ENCODE measurements at places on chromosomes 1 and 21. TPM values are rescaled to one million over a fixed set of nuclear protein-coding genes. Genes with fewer than 3 reads are reported as not detected.
A peak's percentile ranks its signal among the peaks of the same experiment; 100 is the strongest.

The GPR37L1 gene
- not detected for total RNA-seq

DNA sequence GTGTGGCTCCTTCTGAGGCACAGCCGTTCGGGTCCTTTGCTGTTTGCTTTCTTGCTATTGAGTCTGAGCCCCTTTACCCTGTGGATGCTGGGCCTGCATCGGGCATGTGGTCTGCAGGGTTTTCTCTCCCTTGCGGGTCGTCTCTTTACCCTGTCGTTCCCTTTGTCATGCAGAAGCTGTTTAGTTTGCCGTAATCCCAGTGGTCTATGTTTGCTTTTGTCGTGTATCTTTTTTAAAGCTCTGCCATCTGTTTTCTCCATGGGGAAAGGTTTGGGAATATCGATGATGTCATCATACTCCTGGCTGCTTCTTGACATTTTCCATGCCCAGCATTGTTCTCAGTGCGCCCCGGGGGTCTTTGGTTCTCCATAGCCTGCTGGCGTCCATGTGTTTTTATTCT is 68.2 kb downstream of the AGPAT3 start:
- H3K27ac ChIP-seq: no peak overlapping the region
- H3K4me1 ChIP-seq: no peaks in the 10 kb centered on the region
- no peak overlapping the region for H3K4me3 ChIP-seq

DNA sequence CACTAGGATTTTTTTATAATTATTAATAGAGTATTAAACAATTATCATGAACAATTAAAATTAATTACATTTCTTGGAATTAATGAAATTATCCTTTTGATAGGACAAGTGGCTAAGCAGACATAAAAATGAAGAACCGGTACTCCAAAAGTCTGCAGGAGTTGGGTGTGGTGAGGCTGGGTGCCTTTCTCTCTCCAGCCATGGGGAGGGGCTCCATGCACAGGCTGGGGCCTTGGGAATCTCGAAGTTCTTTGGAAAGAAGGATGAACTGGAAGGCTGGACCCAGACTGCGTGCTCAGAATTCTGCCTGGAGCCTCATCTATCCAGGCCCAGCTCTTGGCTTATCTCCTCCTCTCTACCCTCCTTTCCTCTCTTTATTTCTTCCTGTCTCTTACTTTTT is 94.1 kb downstream of the ACTL8 start:
- no peaks in the 10 kb centered on the region for H3K36me3 ChIP-seq
- no peak overlapping the region for H3K27ac ChIP-seq
- H3K4me1 ChIP-seq: no peaks in the 10 kb centered on the region

- no peak for DNase-seq
- no peaks in the 10 kb centered on the region for H3K36me3 ChIP-seq
- H3K4me1 ChIP-seq: peaks cover 9% of the 10 kb centered on the region
Observed at GRCh38 chr1:116586741-116587143, 15.9 kb upstream of the CD58 start.

DNA sequence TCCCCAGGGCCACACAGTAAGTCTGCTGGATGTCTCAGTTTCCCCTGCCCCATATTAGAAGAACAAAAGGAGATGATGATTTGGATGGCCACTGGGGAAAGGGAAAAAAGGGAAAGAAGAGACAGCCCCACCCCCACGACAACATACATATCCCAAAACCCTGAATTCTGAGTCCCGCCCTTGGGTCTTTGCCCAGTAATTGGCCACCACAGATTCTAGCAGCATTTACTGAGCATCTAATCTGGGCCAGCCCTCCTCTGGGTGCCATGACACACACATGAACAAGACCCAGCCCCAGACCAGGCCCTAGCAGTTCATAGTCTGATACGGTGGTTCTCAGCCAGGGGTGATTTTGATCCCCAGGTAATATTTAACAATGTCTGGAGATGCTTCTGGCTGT is 5.2 kb upstream of the TTC4 start:
- no peak overlapping the region for H3K4me3 ChIP-seq
- no peaks in the 10 kb centered on the region for H3K36me3 ChIP-seq
- H3K4me1 ChIP-seq: peaks cover 10% of the 10 kb centered on the region
- no peak overlapping the region for H3K27ac ChIP-seq

DNA sequence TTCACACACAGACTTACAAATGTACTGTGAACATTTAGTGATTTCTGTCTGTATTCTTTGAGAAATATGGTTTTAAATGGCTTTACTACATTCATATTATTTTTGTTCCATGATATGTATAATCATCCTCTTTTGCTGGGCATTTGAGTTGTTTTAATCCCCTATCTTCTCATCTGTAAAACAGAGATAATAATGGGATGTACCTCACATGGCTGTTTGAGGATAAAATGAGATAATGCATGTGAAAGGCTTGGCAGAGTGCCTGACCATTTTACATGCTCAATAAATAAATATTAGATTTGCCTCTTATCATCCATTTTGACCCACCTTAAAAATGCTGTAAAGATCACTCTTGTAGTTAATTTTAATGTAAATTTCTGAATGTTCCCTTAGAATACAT is 197.2 kb downstream of the C1orf94 start:
- peaks cover 3% of the 10 kb centered on the region for H3K27me3 ChIP-seq
- DNase-seq: no peak
- H3K4me3 ChIP-seq: no peak overlapping the region
- H3K36me3 ChIP-seq: peaks cover 5% of the 10 kb centered on the region
- H3K27ac ChIP-seq: no peak overlapping the region

The PAPPA2 gene
- total RNA-seq: 1.1 TPM

GRCh38 chr1:14466006-14466405 is 132.5 kb upstream of the KAZN start:
- no peaks in the 10 kb centered on the region for H3K27me3 ChIP-seq
- H3K4me3 ChIP-seq: no peak overlapping the region
- no peaks in the 10 kb centered on the region for H3K4me1 ChIP-seq
- H3K27ac ChIP-seq: no peak overlapping the region
- no peak for DNase-seq

DNA sequence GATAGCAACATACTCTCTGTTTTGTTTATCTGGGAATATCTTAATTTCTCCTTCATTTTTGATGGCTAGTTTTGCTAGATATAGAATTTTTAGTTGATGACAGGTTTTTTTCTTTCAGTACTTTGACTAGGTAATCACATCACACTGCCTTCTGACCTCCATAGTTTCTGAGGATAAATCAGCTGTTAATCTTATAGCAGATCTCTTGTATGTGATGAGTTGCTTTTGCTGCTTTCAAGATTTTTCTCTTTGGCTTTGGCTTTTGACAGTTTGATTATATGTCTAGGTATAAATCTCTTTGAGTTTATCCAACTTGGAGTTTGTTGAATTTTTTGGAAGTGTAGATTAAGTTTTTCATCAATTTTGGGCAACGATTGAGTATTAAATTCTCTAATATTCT is 142.6 kb downstream of the ZNF644 start:
- H3K27me3 ChIP-seq: no peaks in the 10 kb centered on the region
- no peak overlapping the region for H3K27ac ChIP-seq
- H3K4me3 ChIP-seq: no peak overlapping the region
- DNase-seq: no peak

The NPR1 gene
- total RNA-seq: not detected

GRCh38 chr1:85316321-85316720 is 39.9 kb upstream of the BCL10 start:
- H3K4me1 ChIP-seq: peaks cover 99% of the 10 kb centered on the region
- H3K27ac ChIP-seq: peak overlapping the region; percentile 93
- peaks cover 76% of the 10 kb centered on the region for H3K36me3 ChIP-seq
- no peak for DNase-seq

- peaks cover 6% of the 10 kb centered on the region for H3K4me1 ChIP-seq
- no peak overlapping the region for H3K27ac ChIP-seq
- no peak for DNase-seq
- H3K4me3 ChIP-seq: no peak overlapping the region
- H3K27me3 ChIP-seq: no peaks in the 10 kb centered on the region
Observed at GRCh38 chr1:53279296-53280200, 41.2 kb upstream of the MAGOH start.

DNA sequence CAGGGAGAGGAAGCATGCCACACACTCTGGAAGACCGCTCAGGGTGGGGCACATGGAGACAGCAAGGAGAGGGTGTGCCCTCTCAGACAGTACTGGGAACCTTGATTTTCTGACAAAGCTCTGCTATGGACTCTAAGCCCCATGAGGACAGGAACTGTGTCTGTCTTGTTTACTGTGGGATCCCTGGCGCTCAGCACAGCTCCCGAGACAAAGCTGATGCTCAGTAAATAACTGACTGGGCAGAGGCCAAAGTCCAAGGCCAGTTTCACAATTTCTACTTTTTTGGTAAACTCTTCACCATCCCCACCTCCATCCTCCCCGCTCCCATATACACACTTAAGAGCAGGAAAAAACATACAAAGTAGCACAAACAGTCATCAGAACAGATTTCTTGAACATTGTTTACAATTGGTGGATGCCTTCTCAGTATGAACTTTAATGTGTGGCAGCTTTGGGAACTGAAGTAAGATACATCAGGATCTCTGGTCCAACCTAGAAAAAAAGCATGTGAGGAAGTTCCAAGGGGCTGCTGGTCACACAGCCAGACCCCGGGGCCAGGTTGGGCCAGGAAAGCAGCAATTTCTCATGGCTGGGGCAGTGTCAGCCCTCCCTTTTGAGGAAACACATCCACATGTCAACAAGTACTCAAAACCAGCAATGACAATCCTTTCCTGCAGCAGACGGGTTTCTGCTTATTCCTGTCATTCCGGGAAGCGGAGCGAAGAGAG is 5.6 kb upstream of the AHCYL1 start:
- no peak for DNase-seq
- H3K36me3 ChIP-seq: peaks cover 13% of the 10 kb centered on the region
- peaks cover 5% of the 10 kb centered on the region for H3K27me3 ChIP-seq

DNA sequence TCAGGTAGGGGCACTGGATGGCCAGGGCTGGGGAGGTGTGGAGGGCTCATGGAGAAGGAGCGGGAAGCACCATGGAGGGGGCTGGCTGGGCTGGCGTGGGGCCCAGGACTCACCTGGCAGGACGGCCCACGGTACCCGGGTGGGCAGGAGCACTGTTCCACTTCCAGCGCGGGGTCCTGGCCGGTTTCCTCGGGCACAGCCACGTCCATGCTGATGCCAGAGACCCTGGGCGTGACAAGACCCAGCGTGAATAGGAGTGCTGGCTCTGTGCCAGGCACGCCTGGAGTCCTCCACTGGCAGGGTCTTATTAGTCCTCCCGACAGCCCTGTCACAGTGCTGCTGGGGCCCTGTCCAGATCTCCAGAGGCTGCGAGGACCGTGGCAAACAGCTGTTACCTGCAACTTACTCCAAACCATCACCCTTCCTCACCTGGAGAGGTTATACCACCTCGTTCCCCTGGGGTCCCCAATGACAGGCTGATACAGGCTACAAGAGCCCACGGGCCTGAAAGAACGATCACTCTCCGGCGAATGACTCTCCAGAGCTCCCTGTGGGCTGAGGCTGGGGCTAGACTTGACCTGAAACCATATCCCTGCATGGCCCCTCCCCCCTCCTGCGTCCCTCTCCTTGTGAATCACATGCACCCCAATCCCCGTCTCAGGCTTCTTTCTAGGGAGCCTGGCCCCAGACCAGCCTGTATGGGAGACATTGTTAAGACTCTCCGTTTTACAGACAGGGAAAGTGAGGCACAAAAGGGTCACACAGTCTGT is 62.1 kb downstream of the HSPG2 start:
- peaks cover 10% of the 10 kb centered on the region for H3K4me1 ChIP-seq
- peaks cover 15% of the 10 kb centered on the region for H3K36me3 ChIP-seq
- no peak overlapping the region for H3K27ac ChIP-seq
- H3K4me3 ChIP-seq: no peak overlapping the region
- H3K27me3 ChIP-seq: peaks cover 10% of the 10 kb centered on the region

The IL20 gene
- total RNA-seq: not detected

- H3K36me3 ChIP-seq: no peaks in the 10 kb centered on the region
- no peaks in the 10 kb centered on the region for H3K4me1 ChIP-seq
- H3K4me3 ChIP-seq: no peak overlapping the region
- no peak overlapping the region for H3K27ac ChIP-seq
Observed at GRCh38 chr1:216997831-216998230, 274.6 kb upstream of the ESRRG start.

- peaks cover 49% of the 10 kb centered on the region for H3K4me1 ChIP-seq
- peak overlapping the region; percentile 11 for H3K4me3 ChIP-seq
- DNase-seq: peak; percentile 50
- peaks cover 4% of the 10 kb centered on the region for H3K36me3 ChIP-seq
Observed at GRCh38 chr21:25080661-25081060, 526.6 kb downstream of the MRPL39 start.

- H3K4me3 ChIP-seq: no peak overlapping the region
- DNase-seq: no peak
- no peak overlapping the region for H3K27ac ChIP-seq
- H3K27me3 ChIP-seq: peaks cover 6% of the 10 kb centered on the region
- peaks cover 62% of the 10 kb centered on the region for H3K4me1 ChIP-seq
- H3K36me3 ChIP-seq: peaks cover 7% of the 10 kb centered on the region
Observed at GRCh38 chr21:26118938-26119540, 51.5 kb downstream of the APP start.

The S100A7 gene
- not detected for total RNA-seq

The ASPM gene
- total RNA-seq: 21.4 TPM

- no peaks in the 10 kb centered on the region for H3K36me3 ChIP-seq
- H3K27ac ChIP-seq: no peak overlapping the region
- H3K27me3 ChIP-seq: 0 out of 2 replicates have a peak, but pooled peaks cover 2% of the 10 kb centered on the region
- H3K4me1 ChIP-seq: no peaks in the 10 kb centered on the region
- no peak overlapping the region for H3K4me3 ChIP-seq
Observed at GRCh38 chr1:5720045-5720444, 272.2 kb downstream of the NPHP4 start.

DNA sequence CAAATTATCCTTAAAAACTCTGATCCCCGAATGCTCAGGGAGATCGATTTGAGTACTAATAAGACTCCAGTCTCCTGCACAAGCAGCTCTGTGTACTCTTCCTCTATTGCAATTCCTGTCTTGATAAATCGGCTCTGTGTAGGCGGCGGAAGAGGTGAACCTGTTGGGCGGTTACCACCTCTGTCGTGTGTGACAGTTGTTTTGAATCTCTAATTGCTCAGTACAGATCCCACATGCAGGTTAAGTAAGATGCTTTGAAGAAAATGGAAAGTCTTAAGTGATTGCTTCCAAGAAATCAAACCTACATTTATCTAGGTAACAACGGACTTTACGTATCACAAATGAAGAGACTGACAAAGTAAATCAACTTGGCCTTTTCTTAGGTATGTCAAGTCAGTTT is 35.5 kb downstream of the COA6 start:
- no peaks in the 10 kb centered on the region for H3K4me1 ChIP-seq
- no peak overlapping the region for H3K27ac ChIP-seq
- 0 out of 2 replicates have a peak, but pooled peaks cover 5% of the 10 kb centered on the region for H3K36me3 ChIP-seq
- no peak for DNase-seq

GRCh38 chr1:205589046-205589445 is 42.8 kb downstream of the ELK4 start:
- H3K4me3 ChIP-seq: no peak overlapping the region
- no peak overlapping the region for H3K27ac ChIP-seq
- DNase-seq: no peak
- no peaks in the 10 kb centered on the region for H3K36me3 ChIP-seq
- peaks cover 6% of the 10 kb centered on the region for H3K27me3 ChIP-seq
- peaks cover 11% of the 10 kb centered on the region for H3K4me1 ChIP-seq

- peak; percentile 12 for DNase-seq
- H3K4me1 ChIP-seq: peaks cover 31% of the 10 kb centered on the region
- no peaks in the 10 kb centered on the region for H3K27me3 ChIP-seq
- no peak overlapping the region for H3K4me3 ChIP-seq
Observed at GRCh38 chr1:63868268-63868781, 94.5 kb downstream of the ROR1 start.
